ENCODE measurements at places on chromosomes 1 and 21.

DNA sequence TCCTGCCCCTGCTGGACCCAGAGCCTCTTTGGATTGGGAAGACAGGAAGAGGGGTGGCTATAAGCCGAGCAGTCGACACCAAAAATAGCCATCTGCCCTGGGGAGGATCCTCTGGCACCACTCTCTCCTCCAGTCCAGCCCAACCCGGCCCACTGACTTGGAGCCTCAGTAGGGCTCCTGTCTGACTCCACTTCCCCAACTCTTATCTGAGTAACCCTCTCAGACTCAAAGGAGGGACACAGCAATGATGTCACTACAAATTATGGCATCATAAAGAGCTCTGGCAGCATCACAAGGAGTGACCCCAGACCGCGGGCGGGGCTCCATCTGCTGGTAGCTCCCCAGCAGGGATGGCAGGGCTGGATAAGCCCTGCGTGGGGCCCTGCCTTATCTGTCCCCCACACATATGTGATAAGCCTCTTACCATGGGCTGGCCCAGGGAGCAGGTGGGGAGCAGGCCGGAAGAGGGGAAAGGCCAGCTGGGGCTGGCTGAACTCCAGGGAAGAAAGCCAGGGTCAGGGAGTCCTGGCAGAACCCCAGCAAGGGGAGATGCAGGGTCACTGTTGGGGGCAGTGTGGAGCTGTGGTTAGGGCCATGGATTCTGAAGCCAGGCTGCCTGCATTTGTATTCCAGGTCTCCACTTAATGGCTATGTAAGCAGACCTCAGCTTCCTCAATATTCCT is 4.6 kb upstream of the SLC6A9 start:
- no peak for DNase-seq

- DNase-seq, result no peak
Measured at GRCh38 chr1:93728480-93729131, 47.0 kb upstream of the BCAR3 start.

GRCh38 chr21:44887126-44887806 is 13.8 kb upstream of the PTTG1IP start:
- DNase-seq, result no peak

GRCh38 chr1:56774067-56774609 is 45.1 kb downstream of the FYB2 start:
- no peak for DNase-seq

GRCh38 chr1:114178936-114179335 is 25.3 kb upstream of the SYT6 start:
- DNase-seq, result no peak

GRCh38 chr1:41005876-41006275 is 15.6 kb downstream of the SLFNL1 start:
- no peak for DNase-seq

DNA sequence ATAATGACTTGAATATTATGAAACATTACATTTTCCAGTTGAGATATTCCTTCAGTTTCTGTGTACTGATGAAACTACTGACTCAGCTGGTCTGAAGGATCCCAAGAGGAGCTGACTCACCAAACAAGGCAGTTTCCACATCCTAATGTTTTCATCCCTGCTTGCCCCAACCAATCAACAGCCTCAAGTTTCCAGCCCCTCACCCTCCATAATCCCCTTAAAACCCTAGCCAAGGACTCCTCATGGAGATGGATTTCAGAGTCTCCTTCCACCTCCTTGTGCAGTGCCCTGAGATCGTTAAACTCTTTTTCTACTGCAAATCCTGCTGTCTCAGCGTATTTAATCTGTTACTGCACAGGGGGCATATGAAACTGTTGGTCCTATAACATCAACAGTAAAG is 83.1 kb upstream of the HAO2 start:
- DNase-seq, result no peak

- DNase-seq, result no peak
Measured at GRCh38 chr1:11736746-11737639, 1.1 kb downstream of the AGTRAP start.

GRCh38 chr1:152745765-152746444 is 11.9 kb upstream of the KPRP start:
- no peak for DNase-seq

DNA sequence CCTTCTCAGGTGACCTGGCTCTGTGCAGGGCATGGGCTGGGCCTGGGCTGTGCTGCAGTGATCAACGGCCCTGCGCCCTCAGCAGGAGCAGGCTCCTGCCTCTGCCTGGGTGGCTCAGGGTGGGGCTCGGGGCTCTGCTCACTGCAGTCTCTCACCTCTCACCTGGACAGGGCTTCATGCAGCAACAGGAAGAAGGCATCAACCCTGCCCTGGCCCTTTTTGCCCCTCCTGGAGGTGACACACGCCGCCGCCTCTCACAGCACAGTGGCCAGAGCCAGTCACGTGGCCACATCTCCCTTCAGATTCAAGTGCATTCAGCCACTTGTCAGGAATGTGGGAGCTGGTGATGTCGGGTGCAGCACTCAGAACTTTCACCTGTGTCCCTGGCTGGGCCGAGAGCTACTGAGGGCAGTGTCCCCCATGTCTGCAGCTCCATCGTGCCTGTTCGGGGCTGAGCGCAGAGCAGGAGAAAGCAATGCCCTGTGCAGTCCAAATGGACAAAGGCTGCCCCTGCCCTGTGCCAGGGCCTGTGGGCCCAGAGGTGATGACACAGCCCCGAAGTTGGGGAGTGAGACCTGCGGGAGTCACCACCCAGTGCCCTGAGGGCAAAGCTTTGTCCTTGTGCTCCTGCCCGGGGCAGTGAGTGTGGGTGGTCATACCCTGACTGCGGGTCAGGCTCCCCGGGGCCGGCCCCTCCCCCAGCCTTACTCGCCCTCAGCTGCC is 314.0 kb downstream of the PTPRU start:
- no peak for DNase-seq

DNA sequence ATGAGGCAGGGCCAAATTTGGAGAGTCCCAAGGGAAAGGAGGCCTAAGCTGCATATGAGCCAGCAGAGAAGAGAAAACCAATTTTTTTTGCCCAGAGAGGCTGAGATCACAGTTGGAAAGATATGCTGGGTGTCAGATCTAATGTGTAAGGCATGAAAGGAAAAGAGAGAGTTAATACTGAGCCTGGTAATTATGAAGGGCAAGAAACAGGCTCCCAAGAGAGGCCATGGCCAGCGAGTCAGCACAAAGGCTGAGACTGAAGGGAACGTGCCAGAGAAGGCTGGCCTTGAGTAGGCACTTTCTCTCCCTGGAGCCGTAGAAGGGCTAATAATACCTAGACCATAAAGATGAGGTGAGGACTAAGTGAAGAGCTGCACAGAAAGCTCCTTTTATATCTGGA is 31.8 kb upstream of the BEND5 start:
- DNase-seq, result no peak

GRCh38 chr1:116769994-116770393 is 15.8 kb downstream of the CD2 start:
- no peak for DNase-seq

GRCh38 chr1:109158433-109158832 is 44.5 kb downstream of the ELAPOR1 start:
- no peak for DNase-seq

GRCh38 chr1:117577191-117577885 is 28.5 kb upstream of the TENT5C start:
- DNase-seq, result no peak

- no peak for DNase-seq
Measured at GRCh38 chr1:156055281-156056048, 883 bp downstream of the LAMTOR2 start.

- DNase-seq, result no peak
Measured at GRCh38 chr1:207850621-207851407, 60.1 kb downstream of the CD34 start.

DNA sequence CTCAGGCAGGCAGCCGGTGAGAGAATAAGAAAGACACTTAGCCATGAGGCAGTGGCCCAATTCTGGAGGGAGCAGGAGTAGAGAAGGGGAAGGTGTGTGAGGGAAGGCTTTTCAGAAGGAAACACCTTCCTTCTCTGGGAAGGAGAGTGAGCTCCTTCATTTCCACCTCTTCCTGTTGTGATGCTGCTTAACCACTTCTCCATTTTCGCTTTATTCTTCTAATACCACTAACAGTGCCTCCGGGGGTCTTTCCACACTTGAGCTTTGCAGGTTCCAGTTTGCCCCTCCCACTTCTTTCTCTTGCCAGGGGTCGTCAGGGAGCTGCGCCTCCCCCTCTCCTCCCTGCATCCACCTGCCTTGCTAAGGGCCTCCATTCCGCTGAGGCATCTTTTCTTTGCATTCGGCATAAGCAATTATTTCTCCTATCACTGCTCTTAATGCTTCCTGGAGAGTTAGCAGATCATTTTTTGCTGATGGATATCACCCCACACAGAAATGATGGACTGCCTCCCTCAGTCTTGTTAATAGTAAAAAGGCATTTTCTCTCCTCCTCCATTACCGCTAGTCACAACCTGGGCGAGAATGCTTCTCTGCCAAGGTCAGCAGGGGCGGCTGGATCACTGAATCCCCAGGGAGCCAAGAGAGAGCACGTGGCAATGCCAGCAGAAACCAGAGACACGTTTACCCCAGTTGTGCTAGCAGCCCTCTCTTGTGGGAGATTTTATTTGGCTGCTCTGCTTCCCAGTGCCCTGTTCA is 74.8 kb downstream of the ELAVL4 start:
- DNase-seq, result no peak

- DNase-seq, result no peak
Measured at GRCh38 chr21:28522014-28522799, 470.5 kb downstream of the LTN1 start.

DNA sequence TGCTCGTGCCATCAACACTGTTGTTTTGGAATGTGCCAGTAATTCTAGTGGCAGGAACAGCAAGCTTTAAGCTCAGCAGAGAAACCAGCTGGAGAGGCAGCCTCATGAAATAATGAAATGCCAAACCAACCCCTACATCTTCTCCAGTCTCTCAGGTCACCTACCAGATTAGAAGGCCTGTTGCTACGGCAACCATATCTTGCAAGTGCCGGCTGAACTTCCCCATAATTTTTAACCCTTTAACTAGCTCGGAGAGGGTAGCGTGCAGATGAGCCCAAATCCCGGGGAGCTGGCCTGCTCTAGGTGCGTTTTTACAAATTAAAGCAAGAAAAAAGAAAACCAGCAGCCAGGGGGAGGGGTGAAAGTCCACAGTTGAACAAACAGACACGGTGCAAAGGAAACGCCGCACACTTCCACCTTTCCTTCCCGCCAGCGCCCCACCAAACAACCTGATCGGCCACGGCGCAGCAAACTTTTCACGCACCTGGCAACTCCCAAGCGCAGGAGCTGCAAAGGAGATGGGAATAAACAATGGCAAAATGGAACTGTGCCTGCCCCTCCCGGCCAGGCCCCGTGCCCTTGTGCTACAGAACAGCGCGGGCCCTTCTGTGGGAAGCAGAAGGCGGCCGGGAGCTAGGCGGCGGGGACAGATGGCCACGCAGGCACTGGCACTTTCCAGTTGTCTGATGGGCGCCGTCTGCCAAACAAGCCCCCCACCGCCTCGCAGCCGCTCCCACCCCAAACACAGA is 50.1 kb downstream of the SSBP3 start:
- peak; percentile 76 for DNase-seq

DNA sequence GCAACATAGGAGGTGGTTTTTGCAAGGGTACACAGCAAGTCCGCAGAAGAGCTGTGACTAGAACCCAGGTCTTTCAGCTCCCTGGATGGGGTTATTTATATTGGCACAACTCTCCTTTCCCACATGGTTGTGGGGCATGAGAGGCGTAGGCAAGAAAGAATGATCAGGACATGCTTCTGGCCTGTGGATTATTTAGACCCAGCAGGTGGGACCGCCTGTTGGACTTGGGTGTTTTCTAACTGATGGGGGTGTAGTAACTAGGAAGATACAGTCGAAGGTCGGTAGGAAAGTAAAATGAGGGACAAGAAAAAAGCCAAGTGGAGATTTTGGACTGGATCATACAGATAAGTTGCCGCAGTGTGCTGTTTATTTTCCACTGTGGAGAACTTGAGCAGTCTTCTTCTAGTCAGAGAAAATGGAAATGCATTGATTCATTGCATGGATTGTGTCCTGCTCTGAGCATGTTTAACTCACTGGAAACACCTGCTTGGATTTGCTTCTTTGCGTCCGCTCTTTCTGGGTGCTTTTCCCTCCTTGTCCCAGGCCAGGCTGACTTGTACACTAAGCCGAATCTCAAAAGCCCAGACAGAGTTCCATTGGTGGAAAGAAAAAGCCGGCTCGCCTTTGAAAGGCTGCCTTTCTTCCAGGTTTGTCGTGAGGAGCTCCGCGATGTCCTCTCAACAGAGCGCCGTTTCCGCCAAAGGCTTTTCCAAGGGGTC is 592 bp downstream of the CRCT1 start:
- DNase-seq, result no peak

GRCh38 chr1:40742363-40743061 is 41.1 kb upstream of the KCNQ4 start:
- no peak for DNase-seq

DNA sequence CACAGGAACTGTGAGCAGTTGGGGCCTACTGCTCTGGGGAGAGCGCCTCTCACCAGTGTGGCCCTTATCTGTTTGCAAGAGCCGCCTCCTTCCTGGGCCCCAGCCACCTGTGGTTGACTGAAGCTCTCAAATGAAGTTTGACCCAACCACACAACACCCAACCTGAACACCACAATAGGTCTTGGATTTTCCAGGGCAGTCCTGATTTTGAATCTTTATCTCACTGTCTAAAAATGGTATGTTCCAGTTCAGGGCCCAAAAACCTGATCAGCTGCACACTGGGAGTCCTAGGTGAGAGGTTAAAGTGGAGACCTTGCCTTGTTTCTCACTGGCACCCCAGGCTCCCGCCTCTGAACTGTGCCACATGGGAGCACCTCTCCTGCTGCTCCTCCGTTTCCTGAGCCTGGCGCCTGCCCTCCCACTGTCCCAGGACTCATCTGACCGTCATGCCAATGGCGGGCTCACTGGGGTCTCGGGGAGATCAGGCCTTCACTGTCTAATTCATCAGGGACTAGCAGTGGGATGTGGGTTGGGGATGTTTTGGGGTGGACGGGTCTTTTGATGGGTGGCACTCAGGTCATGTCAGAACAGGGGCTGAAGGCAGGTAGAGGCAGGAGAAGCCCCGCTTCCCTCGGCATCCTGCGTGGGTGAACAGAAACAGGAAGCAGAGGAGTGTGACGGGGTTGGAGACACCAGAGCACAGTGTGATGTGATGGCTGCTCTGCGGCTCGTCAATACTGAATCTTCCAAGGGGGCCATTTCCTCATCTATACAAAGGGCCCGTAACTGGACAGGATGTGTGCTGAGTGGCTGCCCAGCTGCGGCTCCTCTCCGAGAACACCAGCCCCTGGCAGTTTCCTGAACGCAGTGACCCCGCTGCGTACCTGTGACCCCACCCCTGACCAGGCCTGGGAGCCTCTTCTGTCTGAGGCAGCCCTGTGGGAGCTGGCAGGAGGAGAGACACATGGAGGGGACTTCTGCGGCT is 59.6 kb upstream of the ITPKB start:
- no peak for DNase-seq

- DNase-seq, result no peak
Measured at GRCh38 chr1:75765697-75766355, 20.2 kb upstream of the RABGGTB start.

DNA sequence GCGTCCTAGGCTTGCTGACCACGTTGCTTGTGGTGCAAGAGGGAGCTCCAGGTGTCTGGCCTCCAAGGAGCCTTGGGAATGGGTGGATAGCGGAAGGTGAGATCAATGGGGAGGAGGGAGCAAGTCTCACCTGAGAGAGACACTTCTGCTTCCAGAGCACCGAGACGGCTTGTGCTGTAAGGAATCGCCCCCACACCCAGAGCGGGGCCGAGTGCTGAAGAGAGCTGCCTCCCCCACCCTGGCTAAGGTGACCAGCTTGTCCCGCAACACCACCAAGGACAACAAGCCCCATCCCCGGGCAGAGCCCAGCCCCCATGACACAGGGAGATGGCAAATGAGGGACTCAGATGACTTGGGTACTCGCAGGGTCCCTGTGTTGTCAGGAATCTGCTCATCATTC is 485.6 kb downstream of the NPHP4 start:
- DNase-seq, result no peak

- DNase-seq, result no peak
Measured at GRCh38 chr1:204744107-204744779, 58.7 kb upstream of the LRRN2 start.
